CD4-positive, alpha-beta T cell treated with Interleukin-4 for 1 hour (primary cell): ENCODE measurements at places on chromosomes 5 and 9.
A peak's percentile ranks its signal among the peaks of the same experiment; 100 is the strongest.

DNA sequence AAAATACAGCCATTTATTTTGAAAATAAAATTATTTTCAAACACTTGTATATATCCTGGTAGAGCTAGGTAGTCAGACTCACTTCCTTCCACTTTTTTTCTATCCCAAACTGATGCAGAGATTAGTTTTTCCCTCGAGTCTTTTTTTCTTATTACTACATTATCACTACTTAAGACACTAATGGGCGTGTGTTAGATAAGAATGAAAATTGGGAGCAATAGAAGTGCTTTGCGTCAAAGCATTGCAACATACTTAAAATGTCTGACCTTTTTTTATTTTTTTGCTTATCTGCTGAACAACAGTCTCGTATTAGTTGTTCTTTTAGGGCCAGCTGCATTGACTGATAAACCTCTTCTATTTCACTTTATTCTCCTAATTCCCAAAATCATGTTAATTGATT lies 1278.7 kb downstream of the CDH12 start:
- no peak for DNase-seq

GRCh38 chr9:16236882-16237281 lies 633.6 kb downstream of the BNC2 start:
- DNase-seq, result no peak

- DNase-seq, result no peak
Observed at GRCh38 chr9:131227959-131228460, 48.3 kb downstream of the FAM78A start.

GRCh38 chr5:176897263-176897662 lies 1.9 kb downstream of the HK3 start:
- DNase-seq, result no peak

GRCh38 chr5:173538654-173539053 lies 77.8 kb downstream of the BOD1 start:
- DNase-seq, result no peak

- no peak for DNase-seq
Observed at GRCh38 chr5:133121080-133121479, 69.3 kb downstream of the HSPA4 start.

DNA sequence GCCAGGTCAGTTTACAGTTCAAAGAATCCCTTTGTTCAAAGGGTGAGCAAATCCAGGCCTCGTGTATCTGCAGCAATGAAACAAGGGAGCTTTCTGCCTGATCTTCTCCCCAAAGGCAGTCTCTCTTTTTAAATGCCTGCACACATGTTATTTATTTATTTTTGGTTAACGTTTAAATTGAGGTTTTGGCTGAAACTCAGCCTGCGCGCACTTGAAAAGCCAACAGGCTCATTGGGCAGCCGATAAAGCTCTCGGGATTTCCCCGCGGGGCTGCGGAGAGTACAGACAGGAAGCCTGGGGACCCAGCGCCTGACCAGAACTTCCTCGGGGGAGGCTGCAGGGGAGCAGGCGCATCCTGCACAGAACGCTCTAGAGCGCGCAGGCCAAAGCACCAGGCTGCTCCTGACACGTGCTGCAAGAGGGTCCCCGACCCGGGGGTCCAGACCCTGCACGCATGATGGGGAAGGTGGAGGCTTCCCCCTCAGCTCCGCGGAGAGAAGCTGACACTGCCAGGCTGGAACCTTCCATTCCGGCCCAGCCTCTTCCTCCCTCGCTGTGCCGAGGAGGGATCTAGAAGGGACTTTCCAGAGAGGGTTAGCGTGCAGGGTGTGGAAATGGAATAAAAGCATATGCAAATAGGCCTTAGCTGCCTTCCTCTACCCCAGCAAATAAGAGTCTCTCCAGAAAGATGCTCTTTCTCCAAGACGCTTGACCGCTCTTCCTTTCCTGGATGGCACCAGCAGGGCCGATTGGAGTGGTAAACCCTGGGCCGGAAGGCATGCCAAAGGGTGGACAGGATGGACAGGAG lies 46.1 kb downstream of the PTTG1 start:
- DNase-seq, result peak; percentile 85

DNA sequence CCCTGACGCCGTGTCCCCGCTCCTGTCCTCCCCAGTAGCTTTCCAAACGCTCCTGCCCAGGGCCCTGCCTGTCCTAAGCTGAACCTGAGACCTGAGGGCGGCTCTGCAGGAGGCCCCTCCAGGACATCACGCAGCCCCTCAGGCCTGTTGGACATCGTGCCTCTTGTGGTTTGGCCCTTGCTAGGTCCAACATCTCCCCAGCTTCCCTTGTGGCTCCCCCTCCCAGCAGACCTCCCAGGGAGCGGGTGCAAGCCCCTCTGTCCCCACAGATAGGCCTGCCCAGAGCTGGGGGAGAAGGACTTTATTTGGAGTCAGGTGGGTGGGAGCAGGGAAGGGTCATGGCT lies 4.1 kb downstream of the OBP2B start:
- no peak for DNase-seq

GRCh38 chr5:23675456-23675855 lies 168.0 kb downstream of the PRDM9 start:
- no peak for DNase-seq

DNA sequence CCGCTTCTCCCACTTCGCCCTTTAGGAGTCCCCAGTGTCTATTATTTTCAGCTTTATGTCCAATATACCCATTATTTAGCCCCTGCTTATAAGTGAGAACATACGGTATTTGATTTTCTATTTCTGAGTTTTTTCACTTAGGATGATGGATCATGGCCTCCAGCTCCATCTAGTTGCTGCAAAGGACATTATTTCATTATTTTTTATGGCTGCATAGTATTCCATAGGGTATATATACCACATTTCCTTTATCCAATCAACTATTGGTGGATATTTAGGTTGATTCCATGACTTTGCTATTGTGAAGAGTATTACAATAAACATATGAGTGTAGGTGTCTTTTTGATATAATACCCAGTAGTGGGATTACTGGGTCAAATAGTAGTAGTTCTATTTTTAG lies 162.9 kb downstream of the FER start:
- no peak for DNase-seq

DNA sequence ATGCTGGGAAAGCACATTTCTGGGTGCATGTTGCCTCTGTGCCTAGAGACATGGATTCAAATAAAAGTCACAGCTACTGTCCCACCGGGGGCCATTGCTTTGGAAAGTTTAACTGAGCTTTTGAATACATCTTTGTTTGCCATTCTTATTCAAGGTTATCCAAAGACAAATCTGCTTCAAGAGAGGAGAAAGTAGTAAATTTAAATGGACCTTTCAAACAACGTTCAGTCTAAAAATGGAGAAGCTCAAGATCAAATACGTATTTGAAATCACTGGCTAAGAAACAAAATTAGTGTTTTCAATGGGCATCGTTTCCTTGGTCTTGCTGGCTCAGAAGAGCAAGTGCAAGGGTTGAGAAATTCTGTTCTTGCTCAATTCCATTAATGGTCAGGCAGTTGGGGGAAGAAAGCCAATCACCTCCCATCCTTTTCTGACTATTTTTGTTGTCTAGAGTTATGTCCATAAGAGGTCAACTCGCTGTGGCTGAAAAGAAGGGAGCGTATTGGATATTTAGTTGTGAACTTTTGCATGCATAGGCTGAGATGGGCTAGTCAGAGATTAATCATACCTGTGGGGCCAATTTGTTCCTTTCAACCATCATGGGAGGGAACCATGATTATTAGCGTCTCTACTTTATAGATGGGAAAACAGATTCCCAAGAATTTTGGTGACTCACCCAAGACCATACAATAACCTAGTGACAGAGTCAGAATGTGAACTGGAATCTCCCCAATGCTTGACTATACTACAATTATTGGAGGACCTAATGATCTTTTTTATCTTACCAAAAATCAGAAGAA lies 276.2 kb upstream of the TNC start:
- DNase-seq, result no peak

GRCh38 chr9:20012232-20012631 lies 223.4 kb upstream of the SLC24A2 start:
- no peak for DNase-seq

GRCh38 chr5:55850839-55851674 lies at the start of gene IL31RA:
Gene IL31RA, plus strand, starts transcription at chr5:55851357. Its CDS starts 214 bp downstream, at chr5:55851571.
- DNase-seq, result no peak

DNA sequence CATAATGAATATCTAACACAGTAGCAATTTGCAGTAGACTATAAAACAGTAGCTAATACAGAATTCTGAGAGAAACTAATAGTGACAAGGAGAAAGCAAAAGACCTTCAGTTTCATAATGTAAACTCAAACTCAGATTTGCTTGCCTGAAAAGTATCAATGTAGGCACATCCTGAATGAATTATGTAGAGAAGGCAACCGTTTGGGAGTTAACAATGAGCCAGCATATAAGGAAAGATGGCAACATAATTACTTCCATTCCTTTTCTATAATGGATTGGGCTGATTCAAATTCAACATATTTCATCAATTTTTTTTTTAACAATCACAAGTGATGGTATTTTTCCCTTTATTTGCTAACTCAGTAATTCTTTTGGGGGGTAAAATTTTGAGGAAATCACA lies 261.6 kb downstream of the SEMA5A start:
- DNase-seq, result no peak

GRCh38 chr9:33633636-33634035 lies 109.6 kb downstream of the ANKRD18B start:
- DNase-seq, result no peak

- DNase-seq, result no peak
Observed at GRCh38 chr5:146081556-146081955, 23.8 kb downstream of the PLAC8L1 start.

DNA sequence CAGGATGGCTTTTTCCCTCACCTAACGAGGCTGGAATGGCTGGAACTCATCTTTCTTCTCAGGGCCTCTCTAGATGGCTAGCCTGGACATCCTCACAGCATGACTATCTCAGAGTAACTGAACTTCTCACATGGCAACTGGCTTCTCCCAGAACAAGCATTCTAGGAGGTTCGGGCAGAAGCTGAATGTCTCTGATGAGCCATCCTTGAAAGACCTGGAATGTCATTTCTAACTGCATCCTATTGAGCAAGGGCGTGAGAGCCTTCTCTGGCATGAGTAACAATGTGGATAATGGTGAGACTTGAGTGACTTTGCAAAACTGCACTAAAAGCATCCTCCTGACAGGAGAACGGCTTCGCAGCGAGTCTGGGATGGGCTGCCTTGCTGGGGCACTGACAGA lies 487.7 kb downstream of the MAT2B start:
- DNase-seq, result no peak

- DNase-seq, result peak; percentile 33
Observed at GRCh38 chr5:124056991-124057723, 545.2 kb downstream of the CSNK1G3 start.

DNA sequence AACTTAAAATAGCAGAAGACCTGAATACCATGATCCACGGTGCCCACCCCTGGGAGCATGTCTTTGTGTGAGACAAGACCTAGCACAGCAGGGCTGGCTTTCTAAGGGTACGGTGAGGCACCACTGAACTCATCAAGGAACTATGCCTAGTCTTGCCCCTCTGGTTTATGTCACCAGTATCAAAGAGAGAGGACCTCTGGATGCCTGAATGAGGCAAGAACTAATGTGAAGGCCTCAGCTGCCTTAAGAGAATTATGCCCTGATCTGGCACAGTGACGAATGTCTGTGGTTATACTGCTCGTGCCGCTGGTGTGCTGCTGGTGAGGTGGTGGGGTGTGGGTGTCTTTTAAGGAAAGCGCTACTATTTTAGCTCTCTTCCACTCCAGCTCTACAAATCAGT lies 23.0 kb downstream of the NREP start:
- DNase-seq, result no peak

DNA sequence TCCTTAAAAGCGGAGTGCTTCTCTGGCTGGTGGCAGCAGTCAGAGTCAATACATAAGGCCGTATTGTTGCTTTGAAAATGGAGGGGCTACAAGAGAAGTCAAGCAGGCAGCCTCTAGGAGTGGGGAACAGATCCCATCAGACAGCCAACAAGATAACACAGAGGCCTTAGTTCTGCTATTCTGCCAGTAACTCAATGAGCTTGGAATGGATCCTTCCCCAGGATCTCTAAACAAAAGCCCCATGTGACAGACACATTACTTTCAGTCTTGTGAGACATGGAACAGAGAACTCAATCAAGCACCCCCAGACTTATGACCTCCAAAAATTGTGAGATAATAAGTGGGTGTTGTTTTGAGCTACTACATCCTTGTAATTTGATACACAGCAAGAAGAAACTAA lies 158.6 kb downstream of the RFX3 start:
- DNase-seq, result no peak

GRCh38 chr5:125337294-125337693 lies 590.9 kb upstream of the ZNF608 start:
- DNase-seq, result no peak

GRCh38 chr9:6109986-6110385 lies 94.6 kb upstream of the RANBP6 start:
- DNase-seq, result no peak

- no peak for DNase-seq
Observed at GRCh38 chr5:35009657-35010056, 38.1 kb downstream of the AGXT2 start.

DNA sequence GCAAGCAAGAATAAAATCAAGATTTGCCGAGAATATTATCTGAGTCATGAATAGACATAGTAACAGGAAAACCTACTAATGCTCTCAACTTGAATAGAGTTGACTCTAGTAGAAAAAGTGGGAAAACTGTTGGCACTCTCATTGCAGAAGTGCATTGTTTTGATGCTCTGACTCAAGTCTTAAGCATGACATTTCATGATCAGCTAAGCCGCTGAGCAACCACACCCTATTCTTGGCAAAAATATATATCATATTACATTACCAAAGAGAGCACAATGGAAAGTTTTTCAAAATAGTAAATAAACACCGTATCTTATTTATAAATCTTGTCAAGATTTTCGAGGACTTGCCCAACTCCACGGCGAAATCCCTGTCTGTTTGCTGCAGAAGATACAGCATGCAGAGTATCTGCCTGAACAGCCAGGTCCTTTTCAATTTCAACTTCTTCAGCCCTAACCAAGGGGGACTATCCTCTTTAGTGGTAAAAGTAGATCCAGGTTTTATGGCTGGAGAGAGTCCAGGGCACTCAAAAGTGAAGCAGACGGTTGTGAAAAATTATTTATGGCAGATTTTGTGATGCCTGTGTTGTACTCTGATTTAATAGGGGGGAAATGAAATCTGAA lies 13.9 kb upstream of the ADAMTSL1 start:
- no peak for DNase-seq

DNA sequence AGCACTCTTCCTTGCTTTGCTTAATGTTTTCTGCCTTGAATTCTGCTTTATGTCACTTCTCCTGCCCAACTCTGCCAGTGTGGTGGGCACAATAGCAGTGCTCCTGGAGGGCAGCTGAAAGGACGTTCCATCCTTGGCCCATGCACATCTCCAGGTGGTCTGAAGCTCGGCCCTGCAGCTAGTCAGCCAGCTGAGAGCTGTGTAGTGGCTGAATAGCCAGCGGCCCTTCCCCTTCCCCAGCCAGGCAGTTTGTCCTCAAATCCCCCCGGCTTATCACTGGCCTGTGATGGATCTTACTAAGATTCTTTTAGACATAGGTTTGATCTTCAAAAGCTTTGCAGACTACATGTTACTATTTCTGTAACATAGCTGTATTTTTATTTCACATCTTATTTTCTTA lies 42.7 kb upstream of the ANGPTL2 start:
- DNase-seq, result peak; percentile 7

- no peak for DNase-seq
Observed at GRCh38 chr5:657570-657969, 35.6 kb downstream of the TPPP start.
